ENCODE measurements at places on chromosomes 7 and 10.

DNA sequence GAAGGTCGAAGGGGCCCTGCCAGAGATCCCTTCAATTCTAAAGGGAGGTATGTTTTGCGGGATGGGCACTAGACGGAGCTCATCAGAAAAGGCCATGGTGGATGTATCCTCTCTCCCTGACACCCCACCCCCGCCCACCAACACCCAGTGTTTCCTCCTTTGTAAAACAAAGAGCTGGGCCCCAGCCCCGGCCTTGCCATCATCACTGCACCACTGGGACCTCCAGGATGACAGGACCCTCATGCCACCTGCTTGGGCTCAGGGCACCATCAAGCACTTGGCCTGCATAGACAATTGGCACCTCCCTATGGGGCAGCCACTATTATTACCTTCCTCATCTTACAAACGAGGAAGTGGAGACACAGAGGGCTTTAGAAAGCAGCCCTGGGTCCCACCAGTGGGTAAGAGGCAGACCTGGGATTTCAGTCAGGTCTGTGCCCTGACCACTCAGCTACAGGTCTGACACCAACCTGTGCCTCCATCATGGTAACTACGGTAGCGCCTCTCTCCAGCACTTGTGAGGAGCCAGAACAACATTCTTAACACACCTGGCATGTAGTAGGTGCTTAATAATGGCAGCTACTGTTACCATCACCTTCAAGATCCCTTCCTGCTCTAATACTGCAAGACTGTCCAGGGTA lies 2.0 kb downstream of the CALML3 start:
- peak; percentile 2 for DNase-seq

DNA sequence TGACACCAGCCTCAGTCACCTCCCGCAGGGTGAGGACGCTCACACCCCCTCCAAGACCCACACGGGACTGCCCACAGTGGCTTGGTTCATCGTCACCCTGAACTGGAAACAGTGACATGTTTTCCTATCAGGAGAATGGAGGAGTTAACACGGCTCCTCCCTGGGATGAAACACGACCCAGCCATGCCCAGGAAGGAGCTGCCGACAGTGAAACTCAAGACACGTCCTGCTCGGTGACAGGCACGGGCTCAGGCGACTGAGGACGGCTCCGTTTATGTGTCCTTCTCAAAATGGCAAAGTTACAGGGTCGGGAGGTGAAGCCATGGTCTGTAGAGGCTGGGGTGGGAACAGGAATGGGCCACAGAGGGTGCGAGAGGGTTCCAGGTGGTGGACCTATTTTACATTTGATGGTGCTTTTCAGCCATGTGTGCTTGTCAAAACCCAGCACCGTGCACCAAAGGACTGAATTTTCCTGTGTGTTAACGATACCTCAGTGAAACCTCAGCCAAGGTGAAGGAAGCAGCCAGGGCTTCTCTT lies 272.4 kb downstream of the ADARB2 start:
- no peak for DNase-seq

GRCh38 chr10:74419491-74419951 lies 268.5 kb downstream of the ADK start:
- no peak for DNase-seq

- no peak for DNase-seq
Measured at GRCh38 chr7:70031245-70031644, 433.0 kb downstream of the AUTS2 start.

GRCh38 chr7:77757589-77757988 lies 40.6 kb downstream of the TMEM60 start:
- DNase-seq = no peak

- no peak for DNase-seq
Measured at GRCh38 chr10:31033147-31033546, 1.5 kb upstream of the ZNF438 start.

DNA sequence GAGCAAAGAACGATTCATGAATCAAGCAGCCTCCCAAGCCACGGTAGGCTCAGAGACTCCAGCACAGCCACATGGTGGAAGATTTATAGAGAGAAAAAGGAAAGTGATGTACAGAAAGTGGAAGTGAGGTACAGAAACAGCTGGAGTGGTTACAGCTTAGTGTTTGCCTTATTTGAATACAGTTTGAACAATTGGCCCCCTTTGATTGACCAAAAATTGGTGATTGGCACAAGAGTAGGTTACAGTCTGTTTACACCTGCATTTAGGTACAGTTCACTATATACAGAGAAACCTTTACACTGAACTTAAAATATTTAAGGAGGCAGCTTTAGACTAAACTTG lies 136.4 kb upstream of the ASAH2 start:
- no peak for DNase-seq

- no peak for DNase-seq
Measured at GRCh38 chr7:94697035-94697974, 41.4 kb upstream of the SGCE start.

- DNase-seq = no peak
Measured at GRCh38 chr7:28792858-28793257, 165.3 kb downstream of the TRIL start.

GRCh38 chr7:130887957-130888371 lies 154.0 kb upstream of the KLF14 start:
- no peak for DNase-seq

- no peak for DNase-seq
Measured at GRCh38 chr10:4294996-4295792, 510.2 kb upstream of the KLF6 start.

- DNase-seq = no peak
Measured at GRCh38 chr10:92598321-92598720, 5.4 kb downstream of the KIF11 start.

- no peak for DNase-seq
Measured at GRCh38 chr7:155259866-155260497, 37.7 kb upstream of the INSIG1 start.

DNA sequence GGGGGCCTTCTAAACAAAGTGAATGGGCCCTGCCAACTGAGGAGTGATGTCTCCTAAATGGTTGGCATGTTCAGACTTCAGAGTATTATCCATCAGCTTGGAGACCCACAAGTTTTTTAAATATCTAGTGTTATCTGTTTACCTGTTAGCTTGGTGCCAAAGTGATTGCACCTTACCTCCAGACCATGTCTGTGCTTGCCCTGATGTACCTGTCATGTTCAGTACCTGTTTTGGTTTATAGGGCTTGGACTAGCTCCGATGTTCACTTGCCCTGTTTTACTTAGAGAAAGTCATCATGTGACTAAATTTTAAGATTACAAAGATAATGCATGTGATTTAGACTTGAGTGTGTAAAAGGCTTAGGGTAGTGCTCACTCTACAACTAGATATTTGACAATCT lies 67.7 kb downstream of the CNNM2 start:
- no peak for DNase-seq

DNA sequence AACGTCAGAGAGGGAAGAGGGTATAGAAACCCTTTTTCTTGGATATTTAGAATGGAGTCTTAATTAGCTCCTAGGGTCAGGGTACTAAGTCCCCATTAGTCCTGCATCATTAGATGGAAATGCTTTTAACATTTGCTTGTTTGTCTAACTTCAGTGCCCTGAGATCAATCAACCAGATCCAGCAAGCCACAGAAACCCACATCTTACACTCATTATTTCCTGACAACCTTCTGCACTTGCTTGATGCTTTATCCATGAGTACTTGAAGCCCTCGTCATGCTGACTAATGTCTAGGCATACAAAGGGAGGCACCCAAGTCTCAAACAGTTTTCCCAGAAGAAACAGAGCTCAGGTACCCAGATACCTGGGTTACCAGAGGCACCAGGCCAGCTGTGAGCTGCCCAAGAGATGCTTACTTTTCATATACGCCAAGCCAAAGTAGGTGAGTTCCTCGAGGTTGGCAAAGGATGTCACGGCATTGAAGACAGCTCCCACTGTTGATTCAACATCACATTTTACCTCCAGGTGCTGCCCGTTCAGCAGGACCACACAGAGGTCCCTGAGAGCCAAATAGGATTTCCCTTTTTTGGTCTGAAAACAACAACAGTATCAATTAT lies 42.7 kb downstream of the FRMPD2 start:
- DNase-seq = no peak

DNA sequence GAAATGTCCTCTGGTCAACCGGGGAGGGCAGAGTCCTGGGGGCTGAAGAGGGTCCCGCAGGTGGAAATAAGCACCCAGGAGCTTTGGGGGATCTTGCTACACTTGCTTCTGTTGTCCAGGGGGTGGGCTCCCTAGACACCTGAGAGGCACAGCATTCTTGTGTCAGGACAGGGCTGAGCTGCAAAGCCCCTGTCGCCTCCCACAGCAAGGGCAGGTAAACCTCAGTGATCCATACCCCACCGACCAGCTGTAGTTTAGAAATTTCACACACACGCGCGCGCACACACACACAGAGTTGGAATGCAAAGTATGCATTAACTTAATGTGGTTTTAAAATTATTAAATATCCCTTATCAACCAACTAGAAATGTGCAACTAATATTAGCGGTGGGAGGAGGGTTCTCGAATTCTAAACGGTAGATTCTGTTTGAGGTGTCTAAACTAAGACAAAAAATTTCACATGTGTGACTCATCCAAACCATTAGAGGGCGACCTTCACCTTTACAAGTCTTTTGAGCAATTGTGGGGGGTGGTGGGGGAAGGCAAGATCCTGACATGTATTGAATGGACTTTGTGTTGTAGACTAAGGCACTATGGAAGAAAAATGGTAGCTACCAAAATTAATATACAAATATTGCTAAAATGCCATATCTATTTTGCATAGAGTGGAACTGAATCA lies 34.3 kb upstream of the PTF1A start:
- no peak for DNase-seq

GRCh38 chr10:102799691-102800471 lies 37.3 kb downstream of the CYP17A1 start:
- no peak for DNase-seq

DNA sequence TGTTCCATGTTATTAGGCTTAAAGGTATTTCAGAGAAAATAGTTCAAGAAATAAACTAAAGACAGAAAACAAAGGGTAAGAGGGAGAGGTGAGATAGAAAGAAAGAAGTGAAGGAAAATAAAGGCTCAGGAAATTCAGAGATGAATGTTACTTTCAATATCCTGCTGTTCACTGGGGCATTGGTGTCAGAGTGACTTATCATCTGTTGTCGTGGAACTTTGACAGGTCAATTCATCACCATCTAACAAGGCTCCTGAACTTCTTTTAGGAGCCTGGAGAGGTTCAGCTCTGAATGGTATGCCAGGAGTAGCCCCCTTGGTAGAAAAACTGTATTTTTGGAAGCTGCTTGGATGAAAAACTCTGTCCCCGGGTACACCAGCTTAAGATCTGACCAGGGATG lies 100.1 kb downstream of the KLF6 start:
- no peak for DNase-seq

DNA sequence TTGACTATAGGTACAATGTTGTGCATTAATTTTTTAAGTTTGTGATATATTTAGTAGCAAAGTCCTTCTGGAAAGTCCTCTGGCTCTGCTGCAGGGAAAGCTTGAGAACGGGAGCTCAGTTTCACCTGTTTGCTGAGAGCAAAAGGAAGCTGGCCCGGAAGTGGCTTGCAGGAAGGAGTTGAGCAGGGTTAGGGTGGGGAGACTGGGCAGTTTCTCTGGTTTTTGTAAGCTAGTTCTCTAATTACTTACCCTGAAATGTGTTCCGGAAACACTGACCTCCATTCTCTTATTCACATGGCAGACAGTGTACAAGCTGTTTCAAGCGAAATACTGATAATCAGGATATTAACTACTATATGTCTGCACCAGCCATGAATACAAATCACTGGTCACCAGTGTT lies 22.3 kb downstream of the MAP3K8 start:
- no peak for DNase-seq

DNA sequence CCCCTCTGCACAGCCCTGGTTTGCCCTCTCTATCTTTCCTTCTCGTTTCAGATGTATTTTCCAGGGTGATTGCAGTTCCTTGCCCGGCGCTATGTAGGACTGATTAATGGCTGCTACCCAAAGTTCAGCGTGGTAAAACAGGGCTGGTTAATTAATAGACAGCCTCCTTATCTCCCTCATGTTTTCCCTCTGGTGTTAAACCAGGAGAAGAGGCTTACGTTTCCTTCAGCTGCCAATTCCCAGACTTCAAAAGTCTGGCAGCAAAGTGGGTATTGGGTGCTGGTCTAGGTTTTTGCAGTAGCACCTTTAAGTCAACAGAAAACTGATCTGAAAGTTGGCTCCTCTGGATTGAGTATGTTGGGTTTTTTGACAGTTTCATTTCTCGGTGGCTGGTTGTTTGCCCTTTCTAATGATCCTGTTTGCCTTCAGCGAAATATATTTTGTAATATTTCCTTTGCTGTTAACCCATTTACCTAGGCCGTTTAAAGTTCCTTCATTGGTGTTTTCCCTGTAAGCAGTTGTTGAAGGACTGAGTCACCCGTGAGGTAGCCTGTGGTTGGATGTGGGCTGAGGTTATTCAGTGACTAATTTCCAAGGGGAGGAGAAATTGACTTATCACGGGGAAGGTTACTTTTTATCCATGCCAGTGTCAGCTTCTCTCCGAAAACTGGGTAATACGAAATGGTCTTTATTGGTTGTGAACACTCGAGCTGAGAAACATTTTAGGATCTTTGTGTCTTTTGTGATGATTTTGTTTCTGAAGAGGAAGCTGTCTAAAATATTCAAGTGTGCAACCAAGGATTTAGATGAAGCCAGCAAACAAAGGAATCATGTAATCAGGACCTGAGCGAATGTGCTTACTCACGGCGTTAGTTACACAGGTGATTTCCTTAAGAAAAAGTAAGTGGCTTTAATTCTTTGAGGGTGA lies 257.2 kb downstream of the KIAA1217 start:
- no peak for DNase-seq

- no peak for DNase-seq
Measured at GRCh38 chr7:47335557-47336471, 246.1 kb downstream of the TNS3 start.
